ENCODE measurements at places on chromosomes 5 and 9.

- no peak for DNase-seq
Observed at GRCh38 chr5:17895288-17896033, 261.2 kb downstream of the TAF11L14 start.

DNA sequence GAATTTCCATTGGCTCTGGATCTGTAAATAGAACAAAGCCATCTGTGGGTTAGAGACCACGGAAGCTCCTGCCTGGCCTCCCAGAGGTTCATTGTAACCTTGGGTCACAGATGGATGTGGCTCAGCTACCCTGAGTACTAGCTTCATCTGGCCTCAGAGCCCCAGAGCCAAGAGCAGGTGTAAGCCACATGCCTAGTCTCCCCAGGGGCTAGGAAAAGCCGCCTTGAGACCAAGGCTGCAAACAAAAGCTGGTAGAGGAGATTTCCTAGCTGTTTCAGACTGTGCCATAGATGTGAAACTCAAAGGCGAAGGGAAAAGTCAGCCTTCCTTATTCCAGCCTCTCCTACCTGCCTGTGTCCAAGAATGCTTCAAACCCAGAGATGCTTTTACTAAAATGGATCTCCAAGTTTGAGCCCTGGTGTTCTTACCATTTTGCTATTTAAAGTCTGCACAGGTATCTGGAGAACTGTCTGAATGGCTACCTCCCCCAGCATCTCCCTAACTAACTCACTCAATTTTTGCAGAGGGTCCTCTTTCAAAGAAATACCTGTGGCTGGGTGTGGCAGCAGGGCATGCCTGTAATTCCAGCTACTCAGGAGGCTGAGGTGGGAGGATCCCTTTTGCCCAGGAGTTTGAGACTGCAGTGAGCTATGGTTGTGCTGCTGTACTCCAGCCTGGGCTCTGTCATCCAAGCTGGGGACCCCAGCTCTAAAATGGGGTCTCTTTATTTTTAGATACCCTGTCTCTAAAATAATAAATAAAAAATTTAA lies 42.3 kb upstream of the MAP1B start:
- no peak for DNase-seq

DNA sequence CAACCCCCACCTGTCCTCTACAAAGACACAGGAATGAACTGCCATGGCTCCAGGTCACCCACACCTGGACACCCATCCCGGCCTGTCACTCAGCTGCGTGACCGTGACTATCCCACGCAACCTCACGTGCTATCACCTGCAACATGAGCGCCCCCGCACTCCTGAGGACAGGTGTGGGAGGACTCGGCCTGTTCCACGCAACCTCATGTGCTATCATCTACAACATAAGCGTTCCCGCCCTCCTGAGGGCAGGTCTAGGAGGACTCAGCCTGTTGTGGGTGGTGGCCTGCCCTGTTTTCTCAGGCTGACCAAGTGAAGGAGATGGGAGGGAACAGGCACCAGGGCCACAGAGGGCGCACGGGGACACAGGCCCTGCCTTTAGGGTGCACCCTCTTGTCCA lies 4.1 kb downstream of the QSOX2 start:
- no peak for DNase-seq

DNA sequence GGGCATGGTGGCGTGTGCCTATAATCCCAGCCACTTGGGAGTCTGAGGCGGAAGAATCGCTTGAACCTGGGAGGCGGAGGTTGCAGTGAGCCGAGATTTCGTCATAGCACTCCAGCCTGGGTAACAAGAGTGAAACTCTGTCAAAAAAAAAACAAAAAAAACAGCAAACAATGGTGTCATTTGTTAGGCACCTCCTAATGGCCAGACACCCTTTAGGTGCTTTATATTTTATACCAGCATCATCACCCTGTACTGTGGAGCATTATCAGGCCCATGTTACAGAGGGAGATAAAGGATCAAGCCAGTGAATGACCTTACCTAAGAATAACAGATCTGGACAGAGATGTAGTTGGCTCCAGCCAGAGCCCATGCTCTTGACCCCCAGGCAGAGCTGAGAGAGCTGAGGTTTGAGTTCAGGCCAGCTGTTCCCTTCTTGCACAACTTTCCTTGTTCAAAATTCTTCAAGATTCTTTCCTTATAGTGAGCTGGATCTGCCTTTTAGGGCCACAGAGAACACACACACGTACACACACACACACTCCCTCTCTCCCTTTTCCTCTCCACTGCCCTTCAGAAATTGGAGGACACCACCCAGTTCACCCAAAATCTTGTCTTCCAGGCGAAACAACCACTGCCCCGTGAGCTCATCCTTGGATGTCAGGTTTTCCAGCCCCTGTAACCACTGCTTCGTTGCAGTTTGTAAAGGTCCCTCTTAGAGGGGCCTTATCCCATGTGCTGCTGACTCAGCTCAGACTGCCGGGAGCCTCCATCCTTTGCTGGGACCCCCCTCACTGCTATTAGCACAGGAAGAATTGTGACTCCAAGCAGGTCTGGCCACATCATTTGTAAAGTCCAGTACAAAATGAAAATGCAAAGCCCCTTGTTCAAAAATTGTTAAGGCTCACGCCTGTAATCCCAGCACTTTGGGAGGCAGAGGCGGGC lies 10.4 kb upstream of the PTGES start:
- DNase-seq, result no peak

DNA sequence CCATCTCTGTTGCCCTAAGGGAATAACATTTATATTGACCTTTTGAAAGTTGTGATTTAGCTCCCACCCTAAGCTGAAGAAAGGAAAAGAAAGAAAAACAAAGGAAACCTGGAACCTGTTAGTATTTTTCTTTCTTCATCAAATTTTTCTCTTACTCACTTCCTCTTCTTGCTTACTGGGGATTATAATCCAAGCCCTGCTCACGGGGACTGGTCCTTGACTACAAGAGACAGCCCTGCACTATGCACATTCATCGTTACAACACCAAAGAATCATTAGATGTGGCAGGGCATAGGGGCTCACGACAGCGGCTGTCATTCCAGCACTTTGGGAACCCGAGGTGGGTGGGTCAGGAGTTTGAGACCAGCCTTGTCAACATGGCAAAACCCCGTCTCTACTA lies 37.8 kb upstream of the LPAR1 start:
- DNase-seq, result no peak

DNA sequence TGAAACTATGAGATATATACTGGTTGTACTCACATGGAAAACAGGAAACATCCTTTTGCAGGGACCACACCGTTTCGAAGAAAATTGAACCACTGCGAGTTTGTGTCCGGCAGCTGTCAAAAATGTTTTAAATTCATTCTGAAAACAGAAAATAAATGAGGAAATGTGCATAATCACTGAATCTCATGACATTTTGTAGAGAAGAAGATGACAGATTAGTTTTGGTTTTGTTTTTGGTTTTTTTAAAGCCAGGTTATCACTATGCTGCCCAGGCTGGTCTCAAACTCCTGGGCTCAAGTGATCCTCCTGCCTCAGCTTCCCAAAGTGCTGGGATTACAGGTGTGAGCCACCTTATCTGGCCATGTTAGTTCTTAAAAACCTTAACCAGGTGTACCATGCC lies 3.5 kb downstream of the TXNDC8 start:
- no peak for DNase-seq

- no peak for DNase-seq
Observed at GRCh38 chr9:99720455-99721050, 101.1 kb upstream of the NR4A3 start.

- DNase-seq, result no peak
Observed at GRCh38 chr9:1051584-1052275, 1.6 kb downstream of the DMRT2 start.

DNA sequence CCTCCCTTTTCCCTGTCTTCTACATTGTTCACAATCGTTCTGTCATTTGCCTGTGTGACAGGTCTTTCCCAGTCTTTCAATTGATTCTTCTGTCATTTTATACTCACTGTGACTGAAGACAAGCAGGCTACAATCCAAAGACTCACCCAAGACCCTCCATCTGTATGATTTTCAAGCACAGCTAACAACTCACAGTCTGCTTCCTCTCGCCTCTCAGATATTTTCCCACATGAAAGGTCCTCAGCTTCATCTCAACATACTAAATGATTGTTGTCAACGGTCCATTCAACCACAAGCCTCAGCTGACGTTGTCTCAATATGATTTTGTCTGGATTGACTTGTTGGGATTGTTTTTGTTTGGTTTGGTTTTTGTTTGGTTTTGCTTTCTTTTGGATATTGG lies 346.5 kb downstream of the NFIB start:
- DNase-seq, result no peak

DNA sequence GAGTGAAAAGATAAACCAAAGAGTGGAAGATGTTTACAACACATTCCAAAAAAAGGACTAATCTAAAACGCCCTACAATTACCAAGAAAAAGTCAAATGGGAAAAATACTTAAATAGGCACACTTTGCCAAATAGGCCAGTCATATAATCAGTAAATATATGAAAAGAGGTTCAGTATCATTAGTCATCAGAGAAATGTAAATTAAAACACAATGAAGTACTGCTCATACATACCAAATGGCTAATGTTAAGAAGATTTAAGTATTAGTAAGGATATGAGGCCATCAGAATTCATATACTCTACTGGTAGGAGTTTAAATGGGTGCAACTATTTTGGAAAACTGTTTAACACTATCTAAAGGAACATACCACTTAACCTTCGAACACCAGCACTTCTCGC lies 47.6 kb downstream of the ZDHHC21 start:
- DNase-seq, result no peak

DNA sequence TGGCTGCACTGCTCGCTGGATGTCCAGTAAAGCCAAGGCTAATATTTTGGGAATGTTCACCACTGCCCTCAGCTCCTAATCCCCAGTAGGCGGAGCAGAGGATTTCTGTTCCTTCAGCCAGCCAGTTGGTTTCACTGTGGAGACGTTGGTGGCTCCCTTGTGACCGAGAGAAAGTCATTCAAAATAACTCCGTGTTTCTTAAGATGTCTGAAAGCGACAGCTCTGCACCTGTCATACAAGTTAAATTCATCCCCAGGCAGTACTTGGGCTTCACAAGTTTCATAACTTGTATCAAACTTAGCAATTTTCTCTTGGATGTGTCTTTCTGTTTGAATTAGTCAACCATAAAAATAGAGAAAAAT lies 382 bp upstream of the CDKN2B start:
- DNase-seq, result no peak

DNA sequence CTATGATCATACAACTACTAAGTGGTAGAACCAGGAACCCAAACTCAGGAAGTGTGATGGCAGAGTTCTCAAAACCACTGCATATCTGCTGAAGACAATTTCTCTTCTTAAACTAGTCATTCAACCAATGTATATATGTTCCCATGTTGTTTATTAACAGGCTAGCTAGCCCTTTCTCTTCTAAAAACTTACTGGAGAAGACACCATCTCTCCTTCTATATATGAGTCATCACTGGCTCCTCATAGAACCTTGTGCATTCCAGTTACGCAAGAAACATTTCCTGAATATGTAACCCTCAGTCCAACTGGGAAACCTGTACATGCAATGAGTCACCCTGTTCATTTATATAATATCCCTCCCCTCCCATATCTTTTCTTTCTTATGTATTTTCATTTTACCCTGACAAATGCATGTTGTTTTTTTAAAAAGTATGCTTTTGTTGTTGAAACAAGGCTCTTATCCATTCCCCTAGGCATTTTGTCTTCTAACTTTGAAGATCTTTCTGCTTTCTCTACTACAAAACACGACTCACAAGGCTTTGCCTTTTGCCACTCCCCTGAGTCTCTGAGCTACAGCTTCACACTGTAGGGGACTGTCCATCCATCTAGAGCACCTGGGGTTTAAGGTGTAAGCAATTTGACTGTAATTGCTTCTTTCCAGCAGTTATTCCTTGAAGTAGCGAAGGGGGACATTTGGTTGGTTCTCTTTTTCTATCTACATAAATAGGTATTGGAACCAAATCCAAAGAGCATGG lies 119.5 kb downstream of the ANXA1 start:
- DNase-seq, result no peak

GRCh38 chr9:33147416-33148169 lies 19.5 kb downstream of the B4GALT1 start:
- DNase-seq, result no peak

DNA sequence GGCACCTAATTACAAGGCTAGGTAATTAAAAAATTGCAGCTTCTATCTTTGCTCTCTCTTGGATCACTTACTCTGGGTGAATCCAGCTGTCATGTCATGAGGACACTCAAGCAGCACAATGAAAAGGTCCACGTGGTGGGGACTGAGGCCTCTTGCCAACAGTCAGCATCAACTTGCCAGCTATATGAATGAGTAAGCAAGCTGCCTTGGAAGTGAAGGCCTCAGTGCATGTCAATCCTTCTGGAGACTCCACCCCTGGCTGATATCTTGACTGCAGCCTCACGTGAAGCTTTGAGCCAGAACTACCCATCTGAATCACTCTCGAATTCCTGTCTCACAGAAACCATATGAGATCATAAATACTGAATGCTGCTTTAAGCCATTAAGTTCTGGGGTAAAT lies 140.5 kb downstream of the SNX18 start:
- DNase-seq, result no peak

GRCh38 chr9:107218829-107219485 lies 64.1 kb upstream of the RAD23B start:
- no peak for DNase-seq

GRCh38 chr5:9207817-9208418 lies 338.0 kb downstream of the SEMA5A start:
- DNase-seq, result no peak

GRCh38 chr9:76136986-76137385 lies 246.5 kb downstream of the PCSK5 start:
- DNase-seq, result no peak
